ENCODE measurements at places on chromosomes 3 and 15.
A peak's percentile ranks its signal among the peaks of the same experiment; 100 is the strongest.

GRCh38 chr15:39066677-39067076 lies 502.1 kb upstream of the RASGRP1 start:
- no peak for DNase-seq

GRCh38 chr3:129182390-129183185 lies 1.1 kb downstream of the CNBP start:
- DNase-seq: peak; percentile 53

GRCh38 chr3:161415506-161416231 lies 44.4 kb upstream of the SPTSSB start:
- DNase-seq: no peak

DNA sequence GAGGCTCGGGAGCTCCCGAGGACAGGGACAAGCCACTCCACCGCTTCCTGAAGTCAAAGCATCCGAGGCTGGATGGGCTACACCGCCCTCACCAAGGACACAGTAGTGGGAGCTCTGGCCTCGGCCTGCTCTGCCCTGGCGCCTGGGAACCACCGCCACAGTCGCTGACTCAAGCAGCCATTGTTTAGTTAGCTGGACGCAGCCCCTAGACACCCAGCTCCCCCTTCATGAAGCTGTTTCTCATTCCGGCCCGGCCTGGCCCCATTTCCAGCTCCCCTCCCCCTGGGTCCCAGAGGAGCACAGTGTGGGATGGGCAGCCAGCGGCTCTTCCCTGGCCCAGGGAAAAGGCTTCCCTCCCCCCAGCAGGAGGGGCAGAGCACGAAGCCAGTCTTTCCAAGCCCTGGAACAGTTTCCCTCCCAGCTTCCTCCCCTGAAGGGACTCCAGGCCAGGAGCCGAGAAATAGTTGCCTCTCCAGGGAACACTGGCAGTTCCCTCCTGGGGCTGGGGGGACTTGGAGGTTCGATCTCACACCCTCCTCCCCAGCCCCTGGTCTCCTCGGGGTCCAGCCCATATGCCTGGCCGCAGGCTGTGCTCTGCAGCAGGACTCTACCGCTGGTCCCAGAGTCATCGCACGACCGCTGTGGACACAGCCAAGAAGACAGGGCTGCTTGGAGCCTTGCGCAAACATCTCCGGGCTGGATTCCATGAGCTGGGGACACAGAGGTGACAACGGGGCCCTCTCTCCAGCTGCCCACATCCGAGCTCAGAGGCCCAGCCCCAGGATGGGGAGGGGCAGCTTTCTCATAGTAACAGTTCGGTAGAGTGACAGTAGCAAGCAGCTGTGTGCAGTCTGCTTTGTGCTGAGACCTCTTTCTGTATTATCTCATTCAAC lies 10.0 kb downstream of the PLXND1 start:
- DNase-seq: no peak

- DNase-seq: no peak
Observed at GRCh38 chr3:72376956-72377710, 471.1 kb downstream of the SHQ1 start.

- no peak for DNase-seq
Observed at GRCh38 chr15:76084256-76084655, 24.5 kb downstream of the TMEM266 start.

DNA sequence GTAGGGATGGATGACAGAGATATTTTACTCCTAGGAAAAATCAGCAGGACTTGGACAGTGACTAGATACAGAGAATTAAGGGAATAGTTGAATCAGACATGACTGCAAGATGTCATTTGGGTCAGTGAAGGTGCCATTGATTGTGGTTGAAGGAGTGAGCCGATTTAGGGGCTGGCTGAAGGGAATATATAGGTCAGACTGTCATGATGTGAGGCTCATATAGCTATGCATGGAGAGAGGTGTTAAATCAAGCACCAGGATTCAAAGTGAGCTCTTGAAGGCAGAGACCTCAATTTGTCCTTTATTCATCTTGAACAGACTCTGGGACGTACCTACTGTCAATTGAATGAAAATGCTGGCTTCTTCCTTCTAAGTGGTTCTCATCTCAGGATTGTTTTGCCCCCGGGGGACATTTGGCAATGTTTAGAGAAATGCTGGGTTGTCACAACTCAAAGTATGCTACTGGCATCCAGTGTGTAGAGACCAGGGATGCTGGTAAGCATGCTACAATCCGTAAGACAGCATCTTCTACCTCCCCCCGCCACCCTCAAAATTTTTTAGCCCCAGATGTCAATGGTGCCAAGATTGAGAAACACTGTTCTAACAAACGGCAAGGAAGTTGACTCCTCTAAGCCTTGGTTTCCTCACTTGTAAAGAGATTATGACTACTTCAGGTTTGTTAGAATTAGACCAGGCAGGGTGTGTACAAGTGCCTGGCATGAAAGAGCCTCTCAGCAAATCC lies 7.8 kb downstream of the ATP2C1 start:
- DNase-seq: no peak

DNA sequence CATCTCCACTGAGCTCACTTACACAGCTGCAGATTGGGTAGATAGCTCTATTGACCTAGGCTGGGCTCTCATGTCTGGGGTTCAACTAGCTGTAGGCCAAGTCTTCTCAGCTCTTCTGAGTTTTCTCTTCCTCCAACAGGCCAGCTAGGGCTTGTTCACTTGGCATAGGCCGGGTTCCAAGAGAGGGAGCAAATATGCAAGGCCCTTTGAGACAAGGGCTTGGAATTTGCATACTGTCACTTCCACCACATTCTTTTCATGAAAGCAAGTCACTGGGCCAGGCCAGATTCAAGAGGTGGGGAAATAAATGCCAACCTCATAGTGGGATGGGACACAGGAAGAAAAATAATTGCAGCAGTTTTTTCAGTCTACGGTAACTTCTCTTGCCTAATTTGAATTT lies 25.2 kb downstream of the PIGB start:
- DNase-seq: no peak

DNA sequence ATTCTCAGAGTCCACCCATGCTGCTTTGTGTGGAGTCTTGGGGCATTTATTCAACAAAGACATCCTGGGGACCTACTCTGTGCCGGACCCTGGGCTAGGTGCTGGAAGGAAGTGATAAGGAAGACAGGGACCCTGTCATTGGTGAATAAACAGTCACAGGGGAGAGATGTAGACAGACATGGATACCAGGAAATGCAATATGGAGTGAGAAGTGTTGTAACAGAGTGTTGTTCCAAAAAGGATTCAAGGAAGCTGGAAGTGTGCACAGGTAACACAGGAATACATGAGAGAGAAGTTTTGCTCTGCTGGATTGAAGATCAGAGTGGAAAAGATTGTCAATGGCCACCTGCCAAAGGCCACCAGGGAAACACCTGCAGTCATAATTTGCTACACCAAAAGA lies 89.0 kb downstream of the PDCD6IP start:
- DNase-seq: no peak

DNA sequence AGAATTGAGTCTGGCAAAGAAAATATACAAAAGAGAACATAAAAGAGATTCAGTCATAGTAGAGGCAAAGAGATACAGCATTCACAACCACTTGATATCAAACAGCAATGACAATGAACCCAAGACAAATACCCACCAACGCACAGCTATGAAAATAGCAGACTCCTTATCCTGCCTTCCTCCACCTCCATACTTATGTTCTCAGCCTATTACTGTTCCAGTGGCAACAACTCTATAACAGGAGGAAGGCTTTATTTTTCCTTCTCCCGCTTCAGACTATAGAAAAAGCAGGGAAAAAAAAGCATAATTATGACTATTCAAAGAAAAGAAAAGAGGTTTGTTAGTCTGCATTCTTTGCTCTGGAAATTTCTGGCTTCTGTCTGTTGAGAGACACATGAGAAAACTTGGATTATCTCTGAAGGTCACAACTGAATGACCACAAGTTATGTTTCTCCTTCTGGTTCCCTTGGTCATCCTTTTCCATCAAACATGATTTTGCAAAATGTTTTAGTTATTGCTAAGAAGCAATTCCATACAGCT lies 81.2 kb upstream of the PLXND1 start:
- DNase-seq: no peak

DNA sequence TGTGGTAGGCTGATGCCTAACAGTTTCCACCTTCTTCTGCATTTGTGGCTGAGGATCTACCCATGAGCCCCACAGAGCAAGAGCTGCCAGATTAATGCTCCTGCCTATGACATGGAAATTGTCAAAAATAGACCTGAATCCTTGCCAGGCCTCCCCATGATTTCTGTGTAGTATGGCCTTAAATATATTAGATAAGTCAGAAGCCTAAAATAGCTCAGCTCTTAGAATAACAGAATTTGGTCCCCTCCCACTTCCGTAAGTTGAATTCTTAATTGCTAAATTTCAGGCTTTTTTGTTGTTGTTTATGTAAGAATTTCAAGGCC lies 129.0 kb downstream of the SERPINI1 start:
- DNase-seq: no peak

- DNase-seq: no peak
Observed at GRCh38 chr15:90691369-90691768, 25.8 kb upstream of the BLM start.

DNA sequence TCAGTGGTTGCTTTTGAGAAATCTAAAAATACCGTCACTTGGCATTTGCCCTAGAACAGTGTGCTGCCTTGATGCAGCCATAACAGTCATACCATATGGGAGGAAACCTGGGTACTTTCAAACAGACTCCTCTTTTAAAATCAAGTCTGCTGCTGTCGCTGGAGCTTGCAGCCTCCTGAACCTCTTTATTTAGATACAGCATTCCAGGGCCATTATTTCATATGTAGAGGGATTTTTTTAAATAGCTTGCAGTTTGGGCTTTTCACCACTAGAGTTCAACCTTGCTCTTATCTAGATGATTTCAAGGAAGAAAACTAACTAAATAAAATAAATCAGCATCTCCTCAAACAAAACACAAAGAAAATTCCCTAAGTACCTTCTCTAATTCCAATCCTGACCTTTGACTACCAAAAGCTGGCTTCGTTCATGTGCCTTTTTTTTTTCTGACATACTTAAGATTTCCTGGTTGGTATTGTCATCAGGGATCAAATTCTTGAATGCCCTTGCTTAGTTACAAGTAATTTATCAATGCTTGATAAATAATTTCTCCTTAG lies 111.6 kb downstream of the KBTBD8 start:
- no peak for DNase-seq

DNA sequence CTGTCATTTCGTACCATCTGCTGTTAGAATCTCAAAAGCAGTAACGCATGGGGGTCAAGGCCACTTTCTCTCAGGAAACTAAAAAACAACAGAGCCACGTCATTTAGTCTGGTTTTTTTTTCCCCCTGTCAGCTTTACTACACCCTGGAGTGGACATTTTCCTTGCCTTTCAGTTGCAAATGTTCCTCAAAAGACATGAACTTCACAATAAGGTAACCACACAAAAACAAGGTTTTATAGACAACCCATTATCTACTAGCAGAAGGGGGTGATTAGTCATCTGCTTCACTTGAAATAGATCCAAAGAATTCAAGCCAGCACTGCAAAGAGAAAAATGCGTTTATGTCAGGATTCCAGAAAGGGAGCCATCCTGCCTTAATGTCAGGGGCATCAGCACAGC lies 171.8 kb upstream of the CDIN1 start:
- DNase-seq: no peak

DNA sequence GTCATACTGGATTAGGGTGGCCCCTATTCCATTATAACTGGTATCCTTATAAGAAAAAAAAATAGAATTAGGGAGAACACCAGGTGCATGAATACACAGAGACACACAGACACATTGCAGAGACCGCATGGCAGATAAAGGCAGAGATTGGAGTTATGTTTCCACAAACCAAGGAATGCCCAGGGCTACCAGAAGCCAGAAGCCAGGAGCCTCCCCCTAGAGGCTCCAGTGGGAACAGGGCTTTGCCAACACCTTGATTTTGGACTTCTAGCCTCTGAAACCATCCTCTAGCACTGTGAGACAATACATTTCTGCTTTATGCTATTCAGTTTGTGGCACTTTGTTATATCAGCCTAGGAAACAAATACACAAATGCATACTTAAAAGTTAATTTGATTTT lies 10.4 kb downstream of the GOLM2 start:
- no peak for DNase-seq

DNA sequence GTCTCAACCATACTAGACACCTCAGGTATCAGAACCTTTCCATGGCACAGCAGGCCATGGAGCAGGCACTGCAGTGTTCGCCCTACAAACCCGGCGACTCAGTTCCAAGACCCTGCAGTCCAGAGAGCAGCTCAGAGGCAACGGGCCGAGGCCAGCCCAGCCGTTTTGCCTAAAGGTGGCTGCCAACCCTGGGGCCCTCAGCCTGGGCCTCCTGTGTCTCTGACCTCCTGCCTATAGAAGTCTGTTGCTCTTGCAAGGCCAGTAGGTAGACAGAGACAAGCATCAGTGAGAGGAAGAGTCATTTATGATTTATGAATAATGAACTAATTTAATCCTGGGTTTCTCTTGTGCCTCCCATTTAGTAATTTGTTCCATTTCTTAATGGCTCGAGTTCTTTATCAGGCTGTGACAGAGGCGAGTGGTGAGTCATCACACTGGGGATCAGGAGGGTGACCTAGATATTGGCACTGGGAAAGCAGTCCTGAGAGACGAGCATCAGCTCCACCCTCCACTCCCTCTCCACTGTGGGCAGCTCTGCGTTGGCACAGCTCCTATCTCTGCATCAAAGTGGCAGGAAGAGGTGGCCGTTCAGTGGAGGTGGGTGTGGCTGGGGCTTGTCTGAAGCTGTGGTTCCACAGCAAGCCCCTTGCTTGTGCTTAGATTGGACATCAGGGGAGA lies 79.8 kb downstream of the ABHD5 start:
- peak; percentile 56 for DNase-seq

DNA sequence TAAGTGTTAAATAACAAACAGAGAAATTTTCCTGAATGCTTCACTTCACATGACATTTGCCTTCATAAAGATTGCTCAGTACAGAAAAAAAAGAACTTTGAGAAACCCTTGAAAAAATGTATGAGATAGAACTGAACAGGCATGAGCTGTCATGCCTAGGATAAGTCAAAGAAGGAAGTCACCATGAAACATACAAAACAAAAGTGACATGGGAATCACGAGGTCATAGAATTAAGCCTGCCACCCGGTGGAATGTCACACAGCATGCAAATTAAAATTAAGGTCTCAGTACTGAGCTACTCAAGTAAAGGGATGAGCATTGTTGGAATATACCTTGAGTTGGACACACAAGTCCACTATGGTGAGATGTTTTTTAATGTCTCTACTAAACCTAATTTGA lies 652.5 kb upstream of the NECTIN3 start:
- no peak for DNase-seq

DNA sequence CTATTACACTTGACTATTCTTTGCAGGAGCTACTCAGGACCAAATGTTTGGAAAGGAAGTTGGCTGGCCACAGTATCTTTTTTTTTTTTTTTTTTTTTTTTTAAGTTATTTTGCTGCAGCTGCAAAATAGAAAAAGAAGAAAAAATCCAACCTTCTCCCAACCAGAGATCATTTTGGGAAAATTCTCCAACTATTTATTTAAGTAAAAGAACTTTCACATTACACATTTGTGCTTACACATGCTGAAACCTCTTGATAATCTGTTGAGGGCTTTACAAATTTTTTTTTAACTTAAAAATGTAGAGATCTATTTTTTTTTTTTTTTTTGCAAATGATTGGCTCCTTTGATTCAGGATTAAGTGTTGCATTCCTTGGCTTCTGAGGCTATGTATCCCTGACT lies 148.0 kb downstream of the POLR2M start:
- no peak for DNase-seq

Data from activated naive CD4-positive, alpha-beta T cell treated with Interleukin-2 at 50 U/mL for 16 hours (primary cell).